ENCODE measurements at places on chromosomes 5 and 9. TPM values are rescaled to one million over a fixed set of nuclear protein-coding genes. Genes with fewer than 3 reads are reported as not detected.

The MELK gene
- 40.1 TPM for total RNA-seq

GRCh38 chr9:108077556-108077955, 588.0 kb upstream of the KLF4 start:
- no peak for DNase-seq

The STOM gene
- 14.5 TPM for total RNA-seq

DNA sequence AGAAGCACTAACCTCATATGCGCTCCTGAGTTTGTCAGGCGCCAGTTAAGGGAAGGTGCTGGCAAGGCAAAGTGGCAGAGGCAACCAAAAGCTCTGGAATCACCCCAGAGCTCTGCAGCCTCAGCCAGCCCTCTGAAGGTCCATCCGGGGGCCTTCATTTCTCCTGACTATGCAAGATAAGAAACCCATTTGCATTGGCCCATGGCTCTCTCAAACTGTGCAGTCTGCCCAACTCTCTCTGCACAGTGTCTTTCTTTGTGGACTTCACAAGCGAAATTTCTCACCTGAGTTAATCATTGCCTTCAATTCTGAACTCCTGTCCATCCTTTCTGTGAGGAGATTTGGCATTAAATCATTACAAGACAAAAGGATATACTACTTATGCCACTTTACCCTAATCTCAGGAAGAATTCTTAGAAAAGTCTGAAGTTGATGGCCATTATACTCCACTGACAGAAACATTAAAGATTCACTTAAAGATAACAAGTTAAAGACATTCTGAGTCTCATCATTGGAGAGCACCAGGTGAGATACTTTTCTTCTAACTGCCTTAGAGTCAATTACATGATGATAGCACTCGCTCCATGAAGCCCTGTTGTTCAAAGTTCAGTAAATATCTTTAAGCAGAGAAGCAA, 235.6 kb downstream of the SPOCK1 start:
- DNase-seq = no peak

DNA sequence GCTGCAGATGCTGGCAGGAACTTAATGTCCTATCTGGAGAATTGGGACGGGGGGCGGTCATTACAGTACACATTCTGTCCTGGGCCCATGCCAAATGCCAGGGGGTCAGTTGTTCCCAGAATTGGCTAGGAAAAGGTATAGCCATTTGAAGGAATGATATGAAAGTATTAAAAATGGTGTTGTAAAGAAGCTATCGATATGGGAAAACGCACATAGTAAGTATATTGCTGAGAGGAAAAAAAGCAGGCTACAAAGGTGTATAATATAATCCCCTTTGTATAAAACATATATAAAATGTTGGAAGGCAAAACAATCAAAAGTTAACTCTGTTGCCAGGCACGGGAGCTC, 450 bp upstream of the ARHGEF39 start:
- DNase-seq = no peak

GRCh38 chr9:104784098-104784497, 20.2 kb downstream of the NIPSNAP3B start:
- no peak for DNase-seq

The CREB3 gene
- 26.9 TPM for total RNA-seq

The SHOC1 gene
- not detected for total RNA-seq

The DRD1 gene
- total RNA-seq = not detected

- no peak for DNase-seq
Observed at GRCh38 chr5:11104210-11104609, 343.2 kb upstream of the DAP start.

DNA sequence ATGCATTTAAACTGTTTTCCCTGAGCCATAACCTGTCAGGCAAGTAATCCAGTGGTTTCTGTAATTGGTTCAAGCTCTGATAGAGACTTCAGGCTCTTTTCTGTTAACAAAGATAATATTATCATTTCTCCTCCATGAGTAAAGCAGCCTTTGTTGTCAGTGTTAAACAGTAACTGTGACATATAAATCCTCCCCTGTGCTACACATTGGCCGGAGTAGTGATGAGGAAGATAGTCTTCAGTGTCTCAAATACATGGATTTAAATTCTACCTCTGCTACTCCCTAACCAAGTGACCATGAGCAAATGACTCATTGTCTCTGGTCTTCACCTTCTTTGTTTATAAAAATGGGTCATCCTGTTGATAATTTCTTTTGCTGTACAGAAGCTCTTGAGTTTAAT, 615.5 kb upstream of the CHD1 start:
- DNase-seq = no peak

- DNase-seq = no peak
Observed at GRCh38 chr5:51882647-51883046, 499.4 kb downstream of the ISL1 start.

- no peak for DNase-seq
Observed at GRCh38 chr5:54362992-54363625, 52.7 kb upstream of the ARL15 start.

DNA sequence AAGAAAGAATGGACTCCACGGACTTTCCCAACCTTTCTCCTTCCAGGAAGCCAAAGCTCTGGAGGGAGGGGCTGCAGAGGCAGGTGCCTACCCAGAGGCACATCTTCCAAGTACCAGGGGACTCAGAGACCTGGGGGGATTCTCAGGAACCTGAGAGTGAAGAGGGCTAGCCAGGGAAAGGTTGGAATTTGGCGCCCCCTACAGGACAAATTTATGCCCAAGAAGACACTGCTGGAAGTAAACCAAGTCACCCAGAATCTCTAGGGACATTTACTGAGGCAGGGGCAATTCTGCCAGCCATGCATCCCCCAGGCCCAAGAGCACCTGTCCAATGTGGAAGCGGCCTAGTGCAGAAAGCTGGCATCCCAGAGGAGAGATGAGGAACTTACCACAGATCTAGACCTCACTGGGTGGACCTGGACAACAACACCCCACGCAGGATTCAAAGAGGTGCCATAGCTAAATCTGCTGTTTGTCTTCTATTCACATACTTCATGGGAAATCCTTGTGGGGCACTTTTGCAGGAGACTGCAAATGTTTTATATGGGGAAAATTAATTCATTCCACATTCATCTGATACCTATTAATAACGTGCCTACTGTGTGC, 25.9 kb upstream of the IDNK start:
- DNase-seq = peak; percentile 74

DNA sequence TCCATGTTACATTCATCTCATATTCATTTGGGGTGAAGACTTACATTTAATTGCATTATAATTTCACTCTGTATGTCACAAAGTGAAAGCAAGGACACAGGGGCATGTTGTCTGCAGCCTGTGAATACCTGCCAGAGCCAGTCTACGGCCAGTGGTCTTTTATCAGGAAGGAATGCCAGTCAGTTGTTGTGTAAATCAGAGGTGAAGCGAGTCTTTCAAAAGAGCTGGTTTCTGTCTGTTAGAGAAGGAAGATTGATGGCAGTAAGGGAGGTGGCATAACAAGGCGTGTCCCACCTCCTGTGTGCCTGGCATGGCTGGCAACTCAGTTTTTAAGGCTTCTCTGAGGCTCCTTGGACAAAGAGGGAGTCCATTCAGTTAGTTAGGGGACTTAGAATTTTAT, 18.1 kb upstream of the SYK start:
- peak; percentile 72 for DNase-seq

DNA sequence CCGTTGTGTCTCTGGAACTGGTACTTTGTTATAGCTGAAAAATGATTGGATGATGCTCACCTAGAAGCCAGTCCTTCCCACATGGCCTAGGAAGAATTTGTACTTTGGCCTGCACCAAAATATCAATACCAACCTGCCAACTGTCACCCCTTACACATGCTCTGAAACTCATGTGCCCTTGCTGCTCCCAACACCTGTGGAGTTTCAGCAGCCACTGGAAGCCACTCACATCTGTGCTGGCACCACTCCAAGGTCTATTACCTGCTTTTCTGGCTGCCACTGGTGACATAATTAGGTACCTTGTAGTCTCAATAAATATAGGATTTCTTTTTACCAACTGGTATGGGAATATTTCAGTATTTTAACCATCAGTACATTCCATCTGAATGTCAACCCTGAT, 363.6 kb downstream of the SH3GL2 start:
- no peak for DNase-seq

GRCh38 chr5:154593796-154594195, 115.8 kb upstream of the HAND1 start:
- no peak for DNase-seq

The NUTM2F gene
- total RNA-seq = not detected

DNA sequence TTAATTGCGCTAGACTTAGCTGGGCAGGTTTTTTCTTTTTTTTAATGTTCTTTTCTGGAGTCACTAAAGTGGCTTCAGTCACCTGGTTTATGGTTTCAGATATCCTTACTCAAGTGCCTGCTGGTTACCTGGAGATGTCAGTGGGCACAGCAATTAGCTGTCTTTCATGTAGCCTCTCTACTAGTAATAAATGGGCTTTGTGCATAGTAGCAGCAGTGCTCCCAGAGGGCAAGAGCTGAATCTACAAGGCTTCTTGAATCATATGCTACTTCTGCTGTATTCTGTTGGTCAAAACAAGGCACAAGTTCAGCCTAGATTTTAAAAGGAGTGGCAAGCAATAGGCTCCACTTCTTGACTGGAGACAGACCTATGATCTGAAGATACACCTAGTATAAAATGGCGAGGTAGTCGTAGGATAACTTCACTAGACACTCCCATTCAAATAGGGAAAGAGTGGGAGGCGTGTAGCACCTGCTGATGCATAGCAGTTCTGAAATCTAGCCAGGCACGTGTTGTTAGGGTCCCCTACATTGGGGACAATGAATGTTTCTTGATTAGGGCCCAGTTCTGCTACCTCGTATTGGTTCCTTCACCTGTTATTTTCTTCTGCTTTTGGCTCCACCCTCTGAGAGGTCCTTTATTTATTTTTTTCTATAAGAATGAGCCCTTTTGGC, 7.0 kb downstream of the SCAMP1 start:
- DNase-seq = no peak
